Metanephros (tissue), 2 donors: ENCODE measurements at places on chromosomes 7 and 10. TPM values are rescaled to one million over a fixed set of nuclear protein-coding genes. Genes with fewer than 3 reads are reported as not detected.

DLG5 gene
- total RNA-seq: 37.4 TPM

RASA4B gene
- total RNA-seq: 18.7 TPM

GJC3 gene
- total RNA-seq: 0.23 TPM

REPIN1 gene
- 76.7 TPM for total RNA-seq

TRIL gene
- total RNA-seq: 110 TPM

SPDYE18 gene
- 1.6 TPM for total RNA-seq

CCDC7 gene
- 20.4 TPM for total RNA-seq

OTUD1 gene
- 36.6 TPM for total RNA-seq

FMC1 gene
- 14.4 TPM for total RNA-seq

TAS2R4 gene
- total RNA-seq: 4.7 TPM

OR9A2 gene
- total RNA-seq: 0.53 TPM
